Activated B cell treated with CpG ODN at 0.5 μM for 24 hours (primary cell): ENCODE measurements at places on chromosomes 11 and 22. TPM values are rescaled to one million over a fixed set of nuclear protein-coding genes. Genes with fewer than 3 reads are reported as not detected.

Gene NEFH
- total RNA-seq: 0.15 and 0.20 TPM in 2 replicates

Gene OR8G1
- total RNA-seq: not detected in 2 replicates

Gene APOL4
- 0.05 TPM in 1 of 2 replicates, not detected in the other for total RNA-seq

Gene CSNK1E
- total RNA-seq: 80.6 and 85.2 TPM in 2 replicates

Gene OR2AT4
- total RNA-seq: not detected in 2 replicates

DNA sequence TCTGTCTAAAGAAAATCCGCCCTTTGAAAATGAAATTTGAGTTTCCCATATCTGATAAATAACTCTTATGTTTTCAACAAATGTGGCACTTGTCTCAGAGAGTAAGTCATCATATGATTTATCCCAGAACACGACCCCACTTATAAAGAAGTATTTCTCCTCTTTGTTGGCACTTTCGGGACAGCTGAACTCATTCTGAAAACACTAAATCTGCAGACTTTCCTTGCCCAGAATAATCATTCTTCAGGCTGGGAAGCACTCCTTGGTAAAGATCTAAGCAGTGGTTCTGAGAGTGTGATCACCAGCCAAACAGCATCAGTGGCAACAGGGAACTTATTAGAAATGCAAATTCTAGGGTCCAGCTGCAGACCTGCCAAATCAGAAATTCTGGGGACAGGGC, 532.2 kb upstream of the API5 start:
- no peak for DNase-seq

DNA sequence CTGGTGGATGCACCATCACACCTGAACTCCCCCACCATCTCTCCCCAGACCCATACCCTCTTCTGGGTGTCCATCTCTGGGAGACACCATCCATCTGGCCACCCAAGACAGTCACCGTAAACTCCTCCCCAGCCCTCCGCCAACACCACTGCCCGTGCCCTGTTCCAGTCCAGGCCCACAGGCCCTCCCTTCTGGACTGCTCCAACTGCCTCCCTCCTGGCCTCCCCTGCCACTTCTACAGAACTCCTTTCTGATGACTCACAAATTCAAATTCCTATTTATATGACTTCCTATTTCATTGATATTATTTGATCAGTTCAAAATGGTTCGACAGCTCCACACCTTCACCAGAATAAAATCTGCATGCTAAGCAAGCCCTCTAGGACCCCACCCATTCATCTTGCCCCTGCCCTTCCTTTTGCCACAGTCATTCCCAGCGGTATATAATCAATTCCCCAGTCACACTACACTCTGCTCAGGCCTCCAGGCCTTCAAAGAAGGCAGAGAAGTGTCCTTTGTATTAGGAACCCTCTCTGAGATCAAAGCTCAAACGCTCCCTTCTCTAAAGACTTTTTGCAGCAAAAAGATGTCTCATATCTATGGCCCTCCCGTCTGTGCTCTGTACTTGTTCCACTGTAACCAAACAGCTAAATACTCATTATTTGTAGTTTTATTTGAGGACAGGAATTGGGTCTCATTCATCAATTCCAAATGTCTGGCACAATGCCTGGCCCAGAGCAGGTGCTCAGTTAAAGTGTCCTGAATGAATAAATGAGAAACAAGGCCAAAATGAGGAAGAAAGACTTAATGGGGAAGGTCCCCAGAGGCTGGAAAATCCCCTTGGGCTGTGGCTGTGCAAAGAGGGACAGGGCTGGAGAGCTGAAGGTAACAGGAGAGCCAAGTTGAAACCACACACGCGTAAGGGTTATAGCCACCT, 29.0 kb downstream of the MYH9 start:
- DNase-seq: peak; percentile 59

GRCh38 chr11:68099474-68100405, 21.4 kb downstream of the CHKA start:
- no peak for DNase-seq

- DNase-seq: peak; percentile 43
Measured at GRCh38 chr11:72041364-72042063, 38.8 kb downstream of the NUMA1 start.

DNA sequence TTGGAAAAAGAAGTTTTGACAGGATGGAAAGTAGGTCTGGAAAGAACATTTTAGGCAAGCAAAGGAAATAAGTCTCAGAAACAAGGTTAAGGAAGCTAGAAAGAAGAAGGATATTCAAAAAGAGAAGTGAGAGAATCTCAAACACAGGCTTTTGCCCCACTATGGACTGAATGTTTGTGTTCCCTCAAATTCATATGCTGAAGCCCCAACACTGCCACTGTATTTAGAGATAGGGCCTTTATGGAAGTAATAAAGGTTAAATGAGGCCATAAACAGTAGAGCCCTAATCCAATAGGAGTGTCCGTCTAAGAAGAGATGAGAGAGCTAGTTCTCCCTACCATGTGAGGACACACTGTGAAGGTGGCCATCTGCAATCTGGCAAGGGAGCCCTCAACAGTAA, 20.6 kb upstream of the RPS13 start:
- DNase-seq: no peak

GRCh38 chr11:127683321-127683720, 682.8 kb upstream of the KIRREL3 start:
- DNase-seq: no peak

- DNase-seq: no peak
Measured at GRCh38 chr11:61599968-61600710, 19.3 kb upstream of the SYT7 start.

DNA sequence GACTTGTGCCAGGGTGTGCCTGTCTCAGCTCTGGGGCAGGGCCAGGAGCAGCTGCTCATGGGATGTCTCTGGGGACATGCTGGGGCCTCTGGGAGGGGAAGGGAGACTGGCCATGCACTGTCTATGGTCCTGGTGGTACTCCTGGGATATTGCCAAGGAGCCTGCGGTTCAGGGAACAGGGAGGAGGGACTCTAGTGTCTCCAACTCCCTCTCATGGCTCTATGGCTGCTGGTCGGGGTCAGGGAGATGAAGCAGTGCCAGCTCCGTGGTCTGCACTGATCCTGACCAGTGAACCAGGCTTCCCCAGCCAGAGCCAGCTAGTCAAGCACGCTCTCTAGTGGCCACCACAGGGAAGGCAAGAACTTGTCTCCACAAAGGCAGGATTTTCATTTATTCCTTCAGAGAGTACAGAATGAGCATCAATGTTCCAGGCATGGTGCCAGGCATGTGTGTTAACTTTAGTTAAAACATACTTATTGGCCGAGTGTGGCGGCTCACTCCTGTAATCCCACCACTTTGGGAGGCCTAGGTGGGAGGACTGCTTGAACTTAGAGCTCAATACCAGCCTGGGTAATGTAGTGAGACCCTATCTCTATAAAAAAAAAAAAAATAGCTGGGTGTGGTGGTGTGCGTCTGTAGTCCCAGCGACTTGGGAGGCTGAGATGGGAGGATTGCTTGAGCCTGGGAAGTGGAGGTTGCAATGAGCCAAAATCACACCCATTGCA, 2.5 kb upstream of the BEST1 start:
- peak; percentile 51 for DNase-seq

DNA sequence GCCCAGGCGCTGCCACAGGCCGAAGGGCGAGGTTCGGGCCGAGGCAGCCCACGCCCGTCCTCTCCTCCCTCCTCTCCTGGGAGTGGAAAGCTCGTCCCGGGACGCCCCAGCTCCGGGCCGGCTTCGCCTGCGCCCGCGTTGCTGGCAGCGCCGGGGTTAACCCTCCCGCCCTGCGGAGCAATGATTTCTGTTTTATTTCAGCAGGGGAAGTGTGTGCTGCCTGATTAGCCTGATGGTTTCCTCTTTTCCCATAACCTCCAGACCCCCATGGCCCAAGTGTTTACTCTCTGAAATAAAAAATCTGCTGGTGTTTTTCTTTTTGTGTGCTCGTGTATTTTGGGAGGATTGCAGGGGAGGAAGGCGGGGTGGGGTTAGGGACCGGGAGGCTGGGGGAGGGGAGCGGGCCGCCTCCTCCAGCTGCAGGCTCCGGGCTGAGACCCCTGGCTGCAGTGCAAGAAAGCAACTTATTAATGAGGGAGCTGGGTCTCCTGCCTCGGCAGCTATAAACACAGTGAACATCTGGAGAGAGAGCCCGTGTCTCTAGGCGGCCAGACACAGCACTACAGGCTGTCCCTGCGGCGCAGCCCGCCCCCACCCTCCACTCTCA, 38.6 kb downstream of the ETS1 start:
- peak; percentile 47 for DNase-seq
